Sciatic nerve (tissue), 2 donors: ENCODE measurements at places on chromosomes 6 and 20. TPM values are rescaled to one million over a fixed set of nuclear protein-coding genes. Genes with fewer than 3 reads are reported as not detected.

Gene HEY2
- total RNA-seq, result 4.3 TPM

Gene MYL9
- total RNA-seq, result 709 TPM

Gene FAM217A
- total RNA-seq, result not detected

Gene C2
- total RNA-seq, result 25.0 TPM

GRCh38 chr6:113597231-113597583, 259.9 kb upstream of the MARCKS start:
- DNase-seq, result no peak

- no peak for DNase-seq
Observed at GRCh38 chr20:63777614-63778013, 38.0 kb downstream of the SLC2A4RG start.

DNA sequence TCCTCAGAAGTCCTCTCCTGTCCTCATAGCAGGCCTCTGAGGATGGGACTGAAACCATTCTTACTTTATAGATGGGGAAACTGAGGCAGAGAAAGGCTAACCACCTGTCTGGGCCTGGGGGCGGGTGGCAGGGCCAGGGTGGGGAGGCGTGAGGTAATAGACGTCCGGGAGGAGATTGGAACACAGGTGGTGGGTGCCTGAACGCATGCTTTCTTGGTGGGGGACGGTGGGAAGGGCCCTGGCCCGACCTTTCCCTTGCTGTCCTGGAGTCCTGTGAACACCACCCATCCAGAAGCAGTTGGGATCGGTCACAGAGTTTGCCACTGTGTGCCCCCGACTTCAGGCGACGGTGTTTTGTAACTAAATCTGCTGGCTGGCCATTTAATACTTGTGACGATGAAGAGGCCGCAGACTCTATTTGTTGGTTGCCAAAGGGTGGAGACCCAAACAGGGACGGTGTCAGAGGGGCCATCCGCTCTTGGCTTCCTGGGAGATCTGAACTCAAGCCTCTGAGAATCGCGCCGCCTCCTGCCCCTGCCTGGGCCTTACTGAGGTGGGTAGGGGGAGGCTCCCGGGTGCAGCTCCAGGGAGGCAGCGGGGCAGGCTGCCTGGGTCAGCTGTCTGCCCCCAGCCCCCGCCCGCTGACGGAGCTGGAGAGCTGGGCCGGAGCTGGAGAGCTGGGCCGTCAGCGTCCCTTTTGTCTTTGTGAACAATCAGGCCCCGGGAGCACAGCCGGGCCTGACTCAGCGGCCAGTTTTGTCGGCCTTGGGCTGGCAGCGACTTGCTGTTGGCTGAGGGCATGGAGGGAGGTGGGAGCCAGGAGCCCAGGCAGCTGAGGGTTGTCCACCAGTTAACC, 4.1 kb downstream of the RBM38 start:
- DNase-seq, result peak; percentile 80

DNA sequence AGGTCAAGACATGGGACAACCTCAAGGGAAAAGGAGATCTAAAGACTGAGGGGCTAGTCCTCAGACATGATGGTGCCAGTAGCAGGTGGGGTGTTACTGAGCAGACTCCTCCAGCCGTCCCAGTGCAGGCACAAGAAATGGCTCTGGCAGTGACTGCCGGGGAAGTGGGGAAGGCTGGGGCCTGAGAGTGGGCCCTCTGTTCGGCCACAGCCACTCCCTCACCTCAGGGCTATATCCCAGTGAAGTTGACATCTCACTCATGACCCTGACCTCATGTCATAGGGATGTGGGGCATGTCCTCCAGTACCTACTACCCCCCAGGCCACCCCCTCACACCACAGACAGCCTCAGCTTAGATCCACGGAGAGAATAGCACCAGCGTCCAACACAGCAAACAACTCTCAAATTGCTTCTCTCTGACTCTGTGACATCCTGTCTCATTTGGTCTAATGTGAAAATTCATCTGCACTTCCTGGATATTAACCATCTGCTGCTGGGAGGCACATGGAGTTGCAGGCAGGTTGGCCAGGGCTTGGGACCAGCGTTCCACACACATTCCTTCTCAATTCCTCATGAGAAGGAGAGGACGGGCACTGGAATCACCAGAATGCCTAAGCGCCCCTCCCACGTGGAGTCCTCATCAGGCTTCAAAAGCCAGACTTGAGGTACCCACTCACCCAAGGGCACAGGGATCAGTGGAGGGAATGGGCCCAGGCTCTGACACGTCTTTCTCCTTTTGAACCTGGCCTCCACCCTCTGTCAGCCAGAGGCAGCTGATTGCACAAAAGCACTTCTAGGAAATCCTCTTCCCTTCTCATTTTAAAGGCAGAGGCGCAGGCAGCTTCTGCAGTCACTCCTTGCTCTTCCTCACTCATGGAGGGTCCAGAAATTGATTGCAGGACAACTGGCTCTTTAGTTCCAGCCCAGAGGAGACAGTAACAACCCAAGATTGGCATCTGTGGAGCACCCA, 163.6 kb upstream of the CST7 start:
- no peak for DNase-seq
